ENCODE measurements at places on chromosomes 1 and 21. TPM values are rescaled to one million over a fixed set of nuclear protein-coding genes. Genes with fewer than 3 reads are reported as not detected.

GRCh38 chr1:1244192-1244811 lies 2.2 kb downstream of the C1QTNF12 start:
- no peaks in the 10 kb centered on the region for H3K36me3 ChIP-seq
- peaks cover 47% of the 10 kb centered on the region for H3K27me3 ChIP-seq
- H3K4me1 ChIP-seq: no peaks in the 10 kb centered on the region
- peak; percentile 27 for DNase-seq
- peak overlapping the region; percentile 37 for H3K4me3 ChIP-seq
- no peak overlapping the region for H3K27ac ChIP-seq

DNA sequence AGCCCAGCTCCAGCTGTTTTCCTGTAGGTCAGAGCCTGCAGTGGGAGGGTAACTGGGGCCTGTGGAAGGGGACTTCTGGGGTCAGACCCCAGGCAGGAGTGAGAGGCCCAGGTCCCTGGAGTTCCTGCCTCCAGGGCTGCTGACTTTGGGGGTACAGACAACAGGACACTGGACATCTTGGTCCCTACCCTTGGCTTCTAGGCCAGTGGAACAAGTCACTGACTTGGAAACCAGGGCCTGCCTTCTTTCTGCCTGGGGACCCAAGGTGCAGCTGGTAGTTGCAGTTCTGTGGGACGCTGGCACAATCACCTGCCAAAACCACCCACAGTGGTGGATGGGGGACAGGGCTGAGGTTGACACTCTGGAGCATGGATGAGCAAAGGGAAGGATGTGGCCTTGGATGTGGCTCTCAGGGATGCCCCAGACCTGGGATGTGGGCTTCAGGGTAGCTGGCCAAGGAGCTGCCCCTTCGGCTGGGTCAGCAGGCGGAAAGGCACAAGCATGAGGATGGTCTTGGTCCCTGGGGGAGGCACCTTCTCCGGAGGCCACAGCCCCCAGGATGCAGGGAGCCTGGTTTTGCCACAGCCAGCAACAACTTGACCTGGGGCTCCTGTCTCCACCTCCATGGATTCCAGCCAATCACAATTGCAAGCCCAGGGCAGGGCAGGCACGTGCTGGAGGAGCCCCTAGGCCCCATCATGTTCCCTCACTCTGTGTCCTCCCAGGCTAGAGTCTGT lies 5.8 kb downstream of the JMJD4 start:
- H3K4me1 ChIP-seq: peaks cover 25% of the 10 kb centered on the region
- no peak for DNase-seq
- H3K36me3 ChIP-seq: peaks cover 22% of the 10 kb centered on the region
- H3K4me3 ChIP-seq: no peak overlapping the region
- H3K27ac ChIP-seq: peak overlapping the region; percentile 61

DNA sequence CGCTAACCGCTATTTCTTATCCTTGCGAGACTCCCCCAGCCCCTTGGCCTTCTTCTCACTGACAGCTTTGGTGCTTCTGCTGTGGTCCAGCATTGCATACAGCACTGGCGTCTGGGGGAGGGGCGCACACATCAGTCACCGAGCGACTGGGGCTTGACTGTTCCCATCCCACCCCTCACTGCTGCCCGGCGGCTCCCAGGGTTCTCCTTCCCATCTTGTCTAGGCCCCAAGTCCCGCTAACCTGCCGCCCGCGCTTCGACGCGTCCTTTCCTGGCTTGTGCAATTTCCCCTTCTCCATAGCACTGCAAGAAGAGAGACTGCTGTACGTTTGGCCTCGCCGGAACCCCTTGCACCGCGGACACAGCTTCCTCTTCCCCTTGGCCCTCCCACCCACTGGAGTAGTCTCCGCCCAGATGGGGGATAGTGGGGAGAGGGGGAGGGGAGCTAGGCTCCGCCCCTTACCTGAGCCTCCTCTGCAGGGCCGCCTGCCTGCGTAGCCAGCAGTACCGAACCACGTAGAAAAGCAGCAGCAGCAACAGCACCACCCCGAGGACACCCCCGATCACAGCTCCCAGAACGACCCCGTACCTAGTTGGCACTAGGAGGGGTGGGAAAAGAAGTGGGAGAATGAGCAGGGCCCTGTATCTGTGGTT lies 3.8 kb downstream of the MPZ start:
- H3K4me3 ChIP-seq: peak overlapping the region; percentile 75
- H3K4me1 ChIP-seq: no peaks in the 10 kb centered on the region
- H3K36me3 ChIP-seq: no peaks in the 10 kb centered on the region
- peak; percentile 77 for DNase-seq
- H3K27me3 ChIP-seq: no peaks in the 10 kb centered on the region

DNA sequence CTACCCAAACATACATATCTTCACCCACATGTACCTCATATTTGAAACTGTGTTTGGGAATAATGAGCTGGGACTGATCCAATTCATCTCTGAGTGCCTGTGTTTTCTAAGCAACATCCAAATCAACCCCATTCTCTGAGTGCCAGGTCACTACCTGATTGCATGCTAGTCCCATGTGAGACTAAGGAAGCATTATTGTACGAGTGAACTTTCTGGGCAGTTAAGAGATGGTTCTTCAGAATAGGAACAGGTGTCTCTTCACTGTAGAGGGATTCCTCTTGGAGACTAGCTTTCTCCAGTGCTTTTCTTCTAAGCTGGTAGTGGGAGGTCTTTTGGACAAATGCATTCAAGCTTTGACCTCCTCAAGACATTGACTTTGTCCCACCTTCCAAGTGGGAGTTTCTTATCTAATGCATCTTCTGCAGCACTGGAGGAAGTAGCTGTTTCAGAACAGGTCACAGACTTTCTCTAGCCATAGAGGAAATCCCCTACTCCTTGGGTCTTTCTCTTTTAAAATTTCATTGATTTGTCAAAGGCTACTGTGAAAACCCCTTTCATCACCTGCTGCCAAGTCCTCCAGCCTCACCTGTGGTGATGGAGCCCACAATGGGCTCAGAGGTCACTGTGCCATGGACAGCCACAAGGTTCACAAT lies 172.0 kb upstream of the KIAA0040 start:
- no peak overlapping the region for H3K27ac ChIP-seq
- H3K4me3 ChIP-seq: no peak overlapping the region
- H3K27me3 ChIP-seq: peaks cover 6% of the 10 kb centered on the region
- no peaks in the 10 kb centered on the region for H3K4me1 ChIP-seq
- no peaks in the 10 kb centered on the region for H3K36me3 ChIP-seq
- no peak for DNase-seq

DNA sequence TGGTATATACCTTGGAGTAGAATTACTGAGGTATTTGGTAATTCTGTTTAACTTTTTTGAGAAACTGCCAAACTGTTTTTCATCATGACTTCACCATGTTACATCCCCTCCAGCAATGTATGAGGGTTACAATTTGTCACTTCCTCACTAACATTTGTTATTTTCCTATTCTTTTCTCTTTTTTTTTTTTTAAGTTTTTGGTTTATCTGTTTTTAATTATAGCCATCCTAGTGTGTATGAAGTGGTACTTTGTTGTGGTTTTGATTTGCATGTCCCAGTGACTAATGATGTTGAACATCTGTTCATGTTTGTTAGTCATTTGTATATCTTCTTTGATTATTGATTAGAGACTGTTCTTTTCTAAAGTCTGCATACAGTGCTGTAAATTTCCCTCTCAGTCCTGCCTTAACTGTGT lies 147.3 kb downstream of the HS2ST1 start:
- no peak for DNase-seq
- H3K36me3 ChIP-seq: no peaks in the 10 kb centered on the region
- no peak overlapping the region for H3K4me3 ChIP-seq
- H3K27me3 ChIP-seq: no peaks in the 10 kb centered on the region

DNA sequence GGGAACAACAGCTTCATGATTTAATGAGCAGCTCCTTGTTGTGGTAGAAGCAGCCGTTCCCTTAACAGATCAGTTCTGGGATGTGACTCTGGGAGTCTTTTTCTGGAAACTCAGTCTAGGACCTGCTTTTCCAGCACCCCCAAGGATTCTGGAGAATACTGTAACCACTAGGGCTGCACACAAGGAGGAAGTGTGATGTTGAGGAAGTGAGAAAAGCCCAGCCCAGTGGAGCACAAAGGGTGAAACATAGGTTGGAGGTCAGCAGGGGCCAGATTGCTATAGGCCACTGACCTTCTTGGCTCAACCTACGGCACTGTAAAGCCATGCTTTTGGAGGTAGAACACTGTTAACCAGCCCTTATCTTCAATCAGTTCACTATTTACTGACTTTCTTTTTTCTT lies 10.1 kb upstream of the PLA2G5 start:
- H3K4me3 ChIP-seq: no peak overlapping the region
- DNase-seq: no peak
- no peaks in the 10 kb centered on the region for H3K36me3 ChIP-seq
- H3K4me1 ChIP-seq: peaks cover 24% of the 10 kb centered on the region
- H3K27ac ChIP-seq: no peak overlapping the region
- H3K27me3 ChIP-seq: no peaks in the 10 kb centered on the region

SHE gene
- 19.6 TPM for polyA plus RNA-seq

PSRC1 gene
- polyA plus RNA-seq: 2.9 TPM

MSH4 gene
- polyA plus RNA-seq: 0.12 TPM

CHRM3 gene
- polyA plus RNA-seq: 0.14 TPM

TPTE gene
- polyA plus RNA-seq: not detected

All from heart right ventricle (tissue), 16 donors.